ENCODE measurements at places on chromosomes 4 and X. TPM values are rescaled to one million over a fixed set of nuclear protein-coding genes. Genes with fewer than 3 reads are reported as not detected.
A peak's percentile ranks its signal among the peaks of the same experiment; 100 is the strongest.

Gene SPANXN3
- total RNA-seq, result not detected

GRCh38 chrX:120690344-120690743, 60.5 kb upstream of the C1GALT1C1 start:
- no peaks in the 10 kb centered on the region for H3K27me3 ChIP-seq
- no peaks in the 10 kb centered on the region for H3K36me3 ChIP-seq
- no peaks in the 10 kb centered on the region for H3K4me1 ChIP-seq
- H3K4me3 ChIP-seq, result no peak overlapping the region

DNA sequence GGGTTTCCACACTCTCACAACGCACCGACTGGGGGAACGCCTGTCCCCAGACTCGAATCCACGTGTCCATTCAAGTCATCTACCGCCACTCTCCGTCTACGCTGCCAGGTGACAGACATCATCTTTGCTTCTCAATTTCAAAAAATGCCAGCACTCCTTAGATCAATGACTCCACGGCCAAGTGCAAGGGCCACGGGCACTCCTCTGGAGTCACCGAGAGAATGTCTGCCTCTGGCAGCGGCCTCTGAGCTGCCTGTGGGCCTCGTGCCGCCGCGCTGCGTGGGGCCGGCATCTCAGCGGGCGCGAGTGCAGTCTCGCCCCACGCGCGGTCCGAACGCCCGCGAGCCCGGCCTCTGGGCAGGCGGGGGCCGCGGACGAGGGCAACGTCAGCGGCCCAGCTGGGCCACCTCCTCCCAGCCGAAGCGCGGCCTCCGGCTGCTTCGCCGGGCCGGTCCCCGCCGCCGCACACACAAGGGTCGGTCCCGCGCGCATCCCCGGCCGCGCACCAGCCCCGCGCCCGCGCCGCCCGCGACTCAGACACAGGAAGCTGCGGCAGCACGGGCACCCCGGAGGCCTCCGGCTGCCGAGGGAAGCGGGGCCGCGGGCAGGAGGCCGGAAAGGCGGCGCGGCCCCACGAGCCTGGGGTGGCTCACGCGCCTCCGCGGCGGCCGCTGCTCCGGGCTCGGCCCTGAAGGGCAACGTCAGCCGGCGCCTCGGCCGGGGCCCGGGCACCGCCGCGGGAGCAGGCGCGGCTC, 450 bp downstream of the ACSL1 start:
- H3K36me3 ChIP-seq, result no peaks in the 10 kb centered on the region
- DNase-seq, result peak; percentile 31
- no peak overlapping the region for H3K27ac ChIP-seq
- H3K4me3 ChIP-seq, result peak overlapping the region; percentile 55

DNA sequence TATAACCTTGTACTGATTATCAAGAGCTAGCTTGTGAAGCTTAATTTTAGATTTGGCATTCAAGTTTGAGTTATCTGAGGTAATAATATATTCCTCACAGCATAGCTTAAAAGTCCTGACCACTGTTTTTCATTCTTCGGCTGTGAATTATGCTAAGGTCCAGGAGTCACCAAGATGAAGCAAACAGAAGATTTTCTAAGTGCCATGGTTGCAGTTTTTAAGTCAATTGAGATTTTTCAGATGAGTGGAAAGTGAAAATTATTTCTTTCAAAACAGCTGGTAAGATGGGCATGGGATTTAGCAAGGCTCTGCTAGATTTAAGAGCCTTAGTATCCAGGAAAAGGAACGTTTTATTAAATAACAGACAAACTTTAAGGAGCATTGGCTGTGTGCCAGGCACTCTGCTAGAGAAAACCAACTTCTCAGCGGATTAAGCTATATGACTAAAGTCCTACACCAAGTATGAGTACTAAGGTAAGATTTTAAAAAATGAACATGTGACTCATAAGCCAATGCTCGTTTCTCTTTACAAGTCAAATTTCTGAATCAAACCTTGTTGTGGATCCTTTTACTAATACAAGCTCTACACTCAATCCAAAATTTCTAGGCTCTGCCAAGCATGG, 149.9 kb upstream of the IL15 start:
- H3K27me3 ChIP-seq, result no peaks in the 10 kb centered on the region
- no peak overlapping the region for H3K4me3 ChIP-seq
- H3K27ac ChIP-seq, result no peak overlapping the region
- H3K36me3 ChIP-seq, result no peaks in the 10 kb centered on the region
- no peak for DNase-seq

GRCh38 chrX:21529771-21530170, 128.4 kb downstream of the KLHL34 start:
- H3K4me3 ChIP-seq, result no peak overlapping the region
- no peaks in the 10 kb centered on the region for H3K27me3 ChIP-seq
- no peaks in the 10 kb centered on the region for H3K4me1 ChIP-seq

DNA sequence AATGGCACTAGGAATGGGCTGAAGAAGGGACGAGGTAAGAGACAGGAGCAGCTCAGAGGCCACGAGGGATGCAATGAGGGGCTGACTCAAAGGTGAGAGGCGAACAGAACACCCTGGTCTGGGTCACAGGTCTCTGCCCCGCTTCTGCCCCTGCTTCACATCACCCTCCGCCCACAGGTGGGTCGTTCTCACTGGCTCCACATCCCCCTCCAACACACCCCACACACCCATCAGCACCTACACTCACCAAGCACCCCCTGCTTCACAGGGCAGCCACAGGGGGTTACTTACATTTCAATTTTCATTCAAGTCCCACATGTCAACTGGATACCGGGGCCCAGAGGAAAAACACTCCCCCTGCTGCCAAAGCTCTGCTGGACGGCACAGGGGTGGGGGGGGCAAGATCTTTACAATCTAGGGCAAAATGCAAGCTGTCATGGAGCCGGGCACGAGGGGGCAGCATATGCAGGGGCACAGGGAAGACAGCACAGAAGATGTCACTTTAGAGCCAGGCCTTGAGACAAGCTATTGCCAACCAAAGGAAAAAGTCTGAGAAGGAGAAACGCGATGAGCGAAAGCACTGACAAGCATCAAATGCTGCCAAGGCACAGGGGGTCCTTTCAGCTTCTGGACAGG, 94.0 kb downstream of the AFAP1 start:
- no peak overlapping the region for H3K4me3 ChIP-seq
- peaks cover 4% of the 10 kb centered on the region for H3K36me3 ChIP-seq
- H3K27me3 ChIP-seq, result no peaks in the 10 kb centered on the region
- no peak for DNase-seq
- H3K4me1 ChIP-seq, result peaks cover 23% of the 10 kb centered on the region

DNA sequence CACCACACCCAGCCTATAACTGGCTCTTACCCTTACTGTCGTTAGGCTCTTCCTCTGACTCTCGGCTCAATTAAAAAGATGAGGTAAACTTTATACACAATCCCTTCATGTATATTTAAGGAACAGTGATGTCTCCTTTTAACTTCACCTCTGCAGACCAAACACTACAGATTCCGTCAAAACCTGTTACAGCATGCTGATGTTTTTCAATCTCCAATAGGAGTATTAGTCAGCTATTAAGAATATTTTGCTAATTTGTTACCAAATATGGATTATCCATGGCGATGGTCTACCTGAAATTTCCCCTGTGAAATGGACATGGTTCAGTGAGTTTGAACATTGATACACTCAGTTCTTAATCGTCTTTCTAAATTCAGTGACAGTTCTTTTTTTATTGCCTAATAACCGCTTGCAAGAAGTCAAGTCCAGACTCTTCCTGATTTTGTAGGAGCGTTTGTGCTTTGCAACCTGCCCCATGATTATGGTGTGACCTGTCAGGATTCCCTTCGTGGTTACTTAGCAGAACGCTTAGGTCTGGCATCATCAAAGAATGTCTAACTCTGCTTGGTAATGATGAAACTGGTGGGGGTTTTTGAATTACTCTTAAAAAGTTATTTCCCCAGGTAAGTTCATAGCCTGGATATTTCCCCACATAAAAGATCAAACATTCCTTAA, 72.2 kb upstream of the STOX2 start:
- H3K4me3 ChIP-seq, result no peak overlapping the region
- DNase-seq, result no peak
- H3K27me3 ChIP-seq, result peaks cover 4% of the 10 kb centered on the region
- no peak overlapping the region for H3K27ac ChIP-seq

DNA sequence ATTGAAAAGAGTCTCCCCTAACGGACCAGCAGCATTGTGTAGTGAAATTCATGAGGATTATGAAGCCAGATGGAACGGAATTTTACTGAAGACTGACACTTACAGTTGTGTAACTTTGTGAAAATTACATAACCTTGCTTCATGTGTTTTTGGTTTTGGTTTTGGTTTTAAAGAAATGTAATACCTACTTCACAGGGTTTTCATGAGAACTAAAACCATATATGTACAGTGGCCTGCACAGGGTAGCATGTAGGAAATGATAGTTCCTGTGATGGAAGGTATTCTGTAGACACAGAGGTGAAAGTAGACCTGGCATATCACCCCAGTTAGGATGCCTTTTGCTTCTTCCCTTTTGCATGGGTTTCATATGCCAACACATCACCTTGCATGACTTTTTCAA, 247.0 kb downstream of the BANK1 start:
- H3K4me1 ChIP-seq, result no peaks in the 10 kb centered on the region
- no peaks in the 10 kb centered on the region for H3K27me3 ChIP-seq
- H3K4me3 ChIP-seq, result no peak overlapping the region
- no peak overlapping the region for H3K27ac ChIP-seq
- no peaks in the 10 kb centered on the region for H3K36me3 ChIP-seq

GRCh38 chr4:88457307-88458103, 586 bp downstream of the HERC5 start:
- H3K4me3 ChIP-seq, result peak overlapping the region; percentile 99
- H3K27ac ChIP-seq, result no peak overlapping the region
- H3K36me3 ChIP-seq, result no peaks in the 10 kb centered on the region
- H3K4me1 ChIP-seq, result no peaks in the 10 kb centered on the region
- no peaks in the 10 kb centered on the region for H3K27me3 ChIP-seq

DNA sequence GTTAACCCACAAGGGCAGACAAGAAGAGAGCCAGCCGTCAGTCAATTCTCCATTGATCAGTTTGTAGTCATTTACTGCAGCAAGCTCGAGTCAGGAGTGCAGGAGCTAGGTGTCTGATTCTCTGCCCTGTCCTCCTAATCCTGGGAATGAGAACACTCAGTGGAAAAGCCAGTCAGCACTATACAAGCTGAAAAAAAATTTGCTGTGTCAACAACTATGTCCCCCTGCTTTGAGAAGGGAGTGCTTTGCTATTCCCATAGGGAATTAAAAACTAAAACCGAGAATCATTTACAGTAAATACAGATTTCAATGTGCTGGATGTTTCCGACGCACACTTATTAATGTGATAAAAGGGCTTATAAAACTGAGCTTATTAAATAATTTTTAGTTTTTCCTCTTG, 84.2 kb downstream of the GRIA2 start:
- no peak overlapping the region for H3K4me3 ChIP-seq
- H3K4me1 ChIP-seq, result no peaks in the 10 kb centered on the region
- DNase-seq, result no peak
- H3K27ac ChIP-seq, result no peak overlapping the region
- H3K36me3 ChIP-seq, result no peaks in the 10 kb centered on the region
- no peaks in the 10 kb centered on the region for H3K27me3 ChIP-seq

Gene PSAPL1
- total RNA-seq, result not detected

DNA sequence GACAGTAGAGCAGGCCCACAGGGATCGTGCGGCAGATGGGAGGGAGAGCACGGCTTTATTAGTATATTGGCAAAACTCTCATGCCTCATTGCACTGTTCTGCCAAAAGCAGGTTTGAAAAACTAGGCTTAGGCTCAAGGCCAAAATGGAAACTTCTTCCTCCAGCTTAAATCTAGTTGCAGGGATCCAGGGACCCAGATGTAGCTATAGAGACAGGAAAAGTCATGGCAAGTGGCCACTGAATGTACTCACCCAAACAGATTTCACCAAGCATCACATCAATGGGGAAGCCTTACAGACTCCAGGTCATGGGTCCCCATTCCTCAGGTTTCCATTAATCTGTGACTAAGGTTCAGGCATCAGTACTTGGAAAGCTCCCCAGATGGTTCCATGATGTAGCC, 149.2 kb downstream of the STK32B start:
- H3K27me3 ChIP-seq, result no peaks in the 10 kb centered on the region
- no peak overlapping the region for H3K4me3 ChIP-seq
- DNase-seq, result no peak
- H3K36me3 ChIP-seq, result no peaks in the 10 kb centered on the region
- no peaks in the 10 kb centered on the region for H3K4me1 ChIP-seq

DNA sequence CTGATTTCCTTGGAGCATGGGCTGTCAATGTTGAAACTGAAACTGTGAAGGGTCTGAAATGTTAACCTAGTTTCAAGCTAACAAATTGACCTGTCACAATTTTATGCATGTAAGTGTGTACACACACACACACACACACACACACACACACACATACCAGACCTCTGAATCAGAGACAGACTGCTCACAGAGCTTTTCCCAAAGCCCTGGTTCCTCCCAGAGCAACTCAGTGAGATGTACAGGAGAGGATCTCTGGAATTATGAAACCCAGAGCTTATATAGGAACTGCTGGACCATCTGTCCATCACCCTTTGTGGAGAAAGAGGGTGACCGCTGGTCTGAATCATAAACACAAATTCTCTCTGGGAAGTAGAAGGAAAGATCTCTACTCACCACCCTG, 228.1 kb upstream of the PRPS2 start:
- H3K27ac ChIP-seq, result no peak overlapping the region
- H3K36me3 ChIP-seq, result no peaks in the 10 kb centered on the region
- H3K4me1 ChIP-seq, result no peaks in the 10 kb centered on the region
- no peak overlapping the region for H3K4me3 ChIP-seq

Gene USP17L30
- total RNA-seq, result not detected

GRCh38 chr4:70533211-70533610, 14.8 kb downstream of the AMTN start:
- no peaks in the 10 kb centered on the region for H3K36me3 ChIP-seq
- H3K27me3 ChIP-seq, result peaks cover 9% of the 10 kb centered on the region
- no peak overlapping the region for H3K27ac ChIP-seq
- no peak overlapping the region for H3K4me3 ChIP-seq

Measured in T-cell (primary cell).